Motor neuron (in vitro differentiated cells): ENCODE measurements at places on chromosomes 1 and 21. TPM values are rescaled to one million over a fixed set of nuclear protein-coding genes. Genes with fewer than 3 reads are reported as not detected.

DNA sequence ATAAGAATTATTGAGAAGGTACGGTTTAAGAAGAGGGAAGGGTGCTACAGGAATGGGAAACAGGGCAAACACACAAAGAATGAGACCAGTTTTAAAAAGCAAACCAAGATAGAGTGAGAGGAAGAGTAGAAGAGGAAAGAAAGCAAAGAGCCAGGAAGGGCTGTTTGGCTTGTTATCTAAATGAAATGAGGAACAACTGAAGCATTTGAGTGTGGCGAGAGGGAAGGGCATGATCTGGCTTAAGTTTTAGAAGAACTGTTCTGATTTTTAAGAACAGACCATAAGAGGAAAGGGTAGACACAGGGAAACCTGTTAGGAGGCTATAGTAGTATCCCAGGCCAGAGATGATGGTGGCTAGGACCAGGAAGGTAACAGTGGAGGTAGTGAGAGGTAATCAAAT lies 73.8 kb downstream of the TUT4 start:
- ATAC-seq: no peak

The PGLYRP3 gene
- total RNA-seq: not detected in 2 replicates

GRCh38 chr1:41022424-41022823 lies 899 bp upstream of the SLFNL1 start:
- ATAC-seq: no peak

DNA sequence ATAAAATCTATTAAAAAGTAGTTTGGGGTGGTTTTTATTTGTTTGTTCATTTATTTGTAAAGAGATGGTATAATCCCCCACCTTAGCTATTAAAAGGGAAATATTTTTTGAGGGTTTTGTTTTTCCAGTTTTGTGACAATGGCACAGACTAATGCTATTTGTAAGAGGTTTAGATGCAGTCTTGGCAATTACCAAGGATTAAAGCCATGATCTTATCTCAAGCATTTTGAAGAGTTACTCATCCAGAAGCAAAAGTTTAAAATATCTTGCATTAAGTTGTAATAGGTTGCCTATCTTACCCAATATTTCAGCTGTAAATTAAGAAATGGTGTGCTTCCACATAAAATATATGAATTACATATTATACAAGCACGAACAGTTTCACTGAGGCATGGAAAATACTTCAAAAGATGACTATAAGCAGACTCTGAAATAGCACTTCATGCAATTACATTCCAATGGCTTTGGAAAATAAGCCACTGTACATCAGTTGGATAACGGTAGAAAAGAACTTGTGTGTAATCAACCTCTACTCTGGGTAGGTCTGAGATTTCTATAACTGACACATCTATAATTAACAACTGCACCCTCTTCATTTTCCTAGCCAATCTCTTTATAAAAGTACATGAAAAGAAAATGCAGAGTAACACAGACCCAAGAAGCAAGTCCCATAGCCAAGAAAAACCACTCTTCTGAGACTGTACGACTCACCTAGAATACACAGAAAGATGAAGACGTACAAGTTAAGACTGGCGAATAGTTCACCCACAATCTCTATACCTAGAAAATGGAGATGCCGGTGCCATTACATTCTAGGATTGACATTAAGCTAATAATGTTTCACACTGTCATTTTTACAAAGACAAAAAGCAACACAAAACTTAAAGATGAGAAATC lies 95.2 kb downstream of the PTPN14 start:
- ATAC-seq: no peak

GRCh38 chr1:221347706-221348105 lies 394.2 kb downstream of the DUSP10 start:
- ATAC-seq: no peak

DNA sequence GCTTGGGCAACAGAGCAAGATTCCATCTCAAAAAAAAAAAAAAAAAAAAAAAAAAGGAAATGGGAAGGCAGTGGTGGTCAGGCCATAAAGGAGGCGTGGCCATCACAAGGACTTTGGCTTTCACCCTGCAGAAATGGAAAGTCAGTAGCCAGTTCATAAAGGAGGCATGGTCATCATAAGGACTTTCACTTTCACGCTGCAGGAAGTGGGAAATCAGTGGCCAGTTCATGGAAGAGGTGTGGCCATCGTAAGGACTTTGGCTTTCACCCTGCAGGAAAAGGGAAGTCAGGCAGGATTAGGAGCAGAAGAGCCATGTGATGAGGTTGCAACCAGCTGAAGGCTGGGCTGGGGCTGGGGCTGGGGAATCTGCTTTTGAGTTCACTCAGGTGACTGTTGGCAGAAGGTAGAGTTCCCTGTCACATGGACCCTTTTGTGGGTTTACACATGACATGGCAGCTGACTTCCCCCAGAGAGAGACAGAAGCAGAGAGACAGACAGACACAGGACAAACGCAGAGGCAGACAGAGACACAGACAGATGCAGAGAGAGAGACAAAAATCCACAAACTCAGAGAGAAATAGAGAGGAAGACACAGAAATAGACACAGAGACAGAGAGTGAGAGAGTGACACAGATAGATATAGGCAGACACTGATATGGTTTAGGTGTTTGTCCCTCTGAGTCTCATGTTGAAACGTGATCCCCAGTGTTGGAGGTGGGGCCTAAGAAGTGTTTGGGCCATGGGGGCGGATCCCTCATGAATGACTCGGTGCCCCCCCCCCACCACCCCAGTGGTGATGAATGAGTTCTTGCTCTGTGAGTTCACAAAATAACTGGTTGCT lies 263.9 kb upstream of the KAZN start:
- peak; percentile 27 for ATAC-seq

- ATAC-seq: peak; percentile 6
Measured at GRCh38 chr1:928825-929661, 5.3 kb downstream of the SAMD11 start.

DNA sequence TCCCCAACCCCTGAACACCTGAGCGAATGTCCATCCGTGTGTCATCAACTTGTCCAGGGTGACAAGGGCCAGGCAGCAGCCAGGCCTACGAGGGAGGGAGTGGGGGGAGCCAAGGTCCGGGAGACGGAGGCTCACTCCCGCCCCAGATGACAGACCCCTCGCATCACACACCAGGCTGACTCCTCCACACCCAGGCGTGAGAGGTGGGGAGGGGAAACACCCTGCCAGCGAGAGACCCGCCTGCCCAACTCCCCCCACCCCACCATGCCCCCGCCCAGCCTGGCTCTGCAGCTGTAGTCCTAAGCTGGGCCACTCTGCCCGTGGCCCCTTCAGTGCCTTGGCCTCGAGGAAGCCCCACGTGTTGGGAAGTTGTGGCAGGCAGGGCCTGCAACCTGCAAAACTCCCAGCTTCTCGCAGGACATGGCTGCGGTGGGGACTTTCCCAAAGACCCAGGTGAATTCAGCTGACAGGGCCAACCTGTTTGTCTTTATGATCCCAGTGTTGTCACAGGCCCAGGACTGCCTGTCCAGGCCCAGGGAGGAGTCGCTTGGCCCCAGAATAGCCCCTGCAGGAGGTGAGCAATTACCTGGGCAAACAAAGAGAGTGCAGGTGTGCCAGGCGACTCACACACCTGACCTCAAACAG lies 62.9 kb downstream of the RIPK4 start:
- ATAC-seq: no peak

DNA sequence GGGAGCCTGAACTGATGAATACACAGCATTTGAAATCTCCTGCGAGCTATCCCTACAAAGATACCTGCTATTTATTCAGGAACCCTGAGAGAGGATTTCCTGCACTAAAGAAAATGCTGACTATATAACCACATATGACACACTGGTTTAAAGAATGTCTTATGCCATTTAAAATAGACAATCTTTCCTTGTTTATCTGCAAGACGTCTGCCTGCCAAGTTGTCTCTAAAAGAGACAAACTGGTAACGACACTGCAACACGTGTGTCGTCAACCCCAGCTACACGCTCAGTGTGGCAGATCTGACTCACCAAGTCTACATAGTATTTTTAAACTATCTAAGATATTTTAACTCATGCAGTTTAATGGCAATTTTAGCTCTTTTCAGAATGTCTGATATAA lies 42.7 kb downstream of the APP start:
- ATAC-seq: no peak
